ENCODE measurements at places on chromosomes 13 and 19.

DNA sequence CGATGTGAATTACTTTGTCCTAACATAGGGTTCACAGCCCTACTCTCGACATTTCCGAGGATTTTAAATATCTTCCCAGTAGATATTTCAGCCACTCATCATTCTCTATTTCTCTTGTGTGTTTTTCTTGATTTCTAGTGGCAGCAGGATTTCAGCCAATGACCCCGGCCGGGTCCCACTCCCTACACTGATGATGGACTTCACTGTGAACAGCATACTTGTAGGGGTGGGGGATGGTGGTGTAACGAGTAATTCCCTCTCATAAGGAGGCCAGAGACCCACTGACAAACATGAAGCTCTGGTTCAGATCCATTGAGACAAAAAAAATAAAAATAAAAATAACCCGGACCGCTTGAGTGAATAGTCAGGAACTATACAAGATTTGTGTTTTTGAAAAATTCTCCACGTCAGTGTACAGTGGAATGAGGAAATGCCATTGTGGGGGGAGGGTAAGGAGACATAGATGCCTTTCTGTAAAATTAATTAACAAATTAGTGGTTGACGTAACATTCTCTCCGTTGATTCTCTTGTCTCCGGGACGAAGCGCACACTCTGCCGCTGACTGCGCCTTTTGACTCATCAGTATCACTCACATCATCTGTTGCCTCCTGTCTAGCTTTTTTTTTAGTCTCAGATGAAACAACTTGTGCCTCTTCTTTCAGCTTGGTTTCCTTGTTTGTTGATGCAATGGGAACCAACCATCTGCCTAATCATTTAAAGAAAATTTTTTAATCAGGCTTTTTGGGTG, 48.8 kb upstream of the IRS2 start:
- peak; percentile 50 for DNase-seq

DNA sequence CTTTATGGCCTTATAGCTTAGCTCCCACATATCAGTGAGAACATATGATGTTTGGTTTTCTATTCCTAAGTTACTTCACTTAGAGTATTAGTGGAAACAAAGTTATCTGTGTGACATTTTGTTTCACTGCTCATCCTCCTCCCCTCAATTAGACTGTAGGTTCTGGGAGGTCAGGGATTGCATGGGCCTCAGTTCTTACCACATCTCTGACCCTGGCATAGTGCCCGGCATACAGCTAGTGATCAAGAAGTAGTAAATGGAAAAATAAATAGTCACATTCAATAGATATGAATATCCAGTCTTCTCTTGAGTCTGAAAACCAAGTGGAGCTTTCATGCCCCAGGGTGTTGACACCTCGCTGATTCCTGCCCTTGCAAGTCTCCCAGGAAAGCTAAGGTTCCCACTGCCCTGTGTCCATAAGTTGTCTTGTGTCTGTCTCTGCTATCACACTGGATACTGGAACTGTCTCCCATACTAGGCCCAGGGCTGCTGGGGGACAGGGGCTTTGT, 249.5 kb upstream of the TSHZ3 start:
- DNase-seq: no peak

- DNase-seq: no peak
Observed at GRCh38 chr19:19526581-19527370, 1.9 kb upstream of the YJEFN3 start.

DNA sequence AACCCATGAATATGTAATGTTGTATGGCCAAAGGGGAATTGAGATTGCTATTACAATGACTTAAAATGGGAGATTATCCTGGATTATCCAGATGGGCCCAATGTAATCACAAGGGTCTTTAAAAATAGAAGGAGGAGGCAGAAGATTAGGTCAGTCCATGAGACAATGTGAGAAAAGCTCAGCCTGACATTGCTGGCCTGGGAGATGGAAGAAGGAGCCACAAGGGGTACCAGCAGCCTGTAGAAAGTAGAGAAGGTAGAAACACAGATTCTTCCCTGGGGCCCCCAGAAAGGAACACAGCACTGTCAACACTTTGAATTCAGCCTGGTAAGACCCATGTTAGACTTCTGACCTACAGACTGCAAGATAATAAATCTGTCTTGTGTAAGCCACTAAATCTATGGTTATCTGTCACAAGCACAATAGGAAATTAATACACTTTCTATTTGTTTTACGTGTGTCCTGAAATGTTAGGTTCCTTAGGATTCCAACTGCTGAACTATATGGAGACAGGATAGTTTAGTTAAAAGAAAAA, 132.9 kb upstream of the SERP2 start:
- DNase-seq: no peak

DNA sequence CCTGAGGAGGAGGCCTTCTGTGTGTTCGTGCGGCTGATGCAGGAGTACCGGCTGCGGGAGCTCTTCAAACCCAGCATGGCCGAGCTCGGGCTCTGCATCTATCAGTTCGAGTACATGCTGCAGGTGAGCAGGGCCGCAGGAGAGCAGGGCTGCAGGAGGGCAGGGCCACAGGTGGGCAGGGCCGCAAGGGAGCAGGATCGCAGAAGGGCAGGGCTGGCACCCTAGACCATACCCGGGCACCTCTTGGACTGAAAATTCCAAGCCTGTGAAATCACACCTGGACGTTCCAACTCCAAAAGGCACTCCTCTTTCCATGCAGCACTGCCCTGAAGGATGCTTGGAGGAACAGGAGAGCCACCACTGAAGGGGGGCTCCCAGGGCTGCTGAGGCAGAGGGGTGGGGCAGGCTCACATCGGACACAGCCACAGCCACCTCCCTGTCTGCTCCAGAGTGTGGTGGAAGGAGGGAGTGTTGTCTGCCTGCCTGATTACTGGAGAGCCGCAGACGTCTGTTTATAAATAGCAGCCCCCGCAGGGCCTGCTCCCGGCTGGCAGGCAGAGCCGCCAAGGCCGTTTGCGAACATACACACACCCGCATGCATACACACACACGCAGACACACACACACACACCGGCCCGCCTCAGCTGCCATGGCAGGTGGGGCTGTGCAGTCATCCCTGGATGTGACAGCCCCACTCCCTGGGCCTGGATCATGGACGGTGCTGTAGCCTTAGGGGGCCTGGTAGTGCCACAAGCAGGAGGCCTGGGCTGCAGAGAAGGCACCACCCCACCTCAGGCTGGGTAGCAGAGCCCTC, 20.2 kb downstream of the EVI5L start:
- no peak for DNase-seq

DNA sequence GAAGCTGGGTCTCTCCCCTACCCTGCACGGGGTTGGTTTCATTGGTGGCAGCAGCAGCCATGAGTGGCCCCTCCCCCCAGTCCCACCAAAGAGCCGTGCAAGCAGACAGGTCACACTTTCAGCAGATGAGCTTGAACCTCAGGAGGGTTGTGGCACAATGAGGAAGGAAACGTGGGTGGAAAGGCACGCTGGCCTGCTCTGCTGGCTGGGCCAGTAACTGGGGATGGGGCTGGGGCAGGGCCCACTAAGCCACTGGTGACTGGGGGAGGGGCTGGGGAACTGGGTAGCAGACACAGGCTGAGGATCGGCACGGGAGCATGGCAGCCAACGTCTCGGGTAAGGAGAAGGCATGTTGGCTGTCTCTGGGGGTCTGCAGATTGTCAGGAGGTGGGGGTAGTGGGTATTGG, at the start of gene P2RY11:
Gene P2RY11 (plus strand): TSS at position 289 of the 407 bp plus-strand sequence. CDS start 29 bp downstream, at position 318.
- no peak for DNase-seq

GRCh38 chr19:8335343-8336071, 7.6 kb downstream of the KANK3 start:
- DNase-seq: no peak

All from NCI-H1105 (cell line).